ENCODE measurements at places on chromosomes 2 and 18.

GRCh38 chr2:17282826-17283225, 235.4 kb downstream of the RAD51AP2 start:
- DNase-seq, result no peak

GRCh38 chr2:179622635-179623300, 238.6 kb downstream of the ZNF385B start:
- DNase-seq, result no peak

- no peak for DNase-seq
Measured at GRCh38 chr18:28422577-28422976, 245.6 kb upstream of the CDH2 start.

- DNase-seq, result no peak
Measured at GRCh38 chr2:235850771-235851551, 317.2 kb downstream of the GBX2 start.

GRCh38 chr18:28045176-28045810, 131.6 kb downstream of the CDH2 start:
- no peak for DNase-seq

- no peak for DNase-seq
Measured at GRCh38 chr2:173969886-173970285, 4.7 kb upstream of the SP3 start.
